ENCODE measurements at places on chromosomes 4 and X.

GRCh38 chr4:113053883-113054282 is 4.4 kb downstream of the ANK2 start:
- DNase-seq = no peak

DNA sequence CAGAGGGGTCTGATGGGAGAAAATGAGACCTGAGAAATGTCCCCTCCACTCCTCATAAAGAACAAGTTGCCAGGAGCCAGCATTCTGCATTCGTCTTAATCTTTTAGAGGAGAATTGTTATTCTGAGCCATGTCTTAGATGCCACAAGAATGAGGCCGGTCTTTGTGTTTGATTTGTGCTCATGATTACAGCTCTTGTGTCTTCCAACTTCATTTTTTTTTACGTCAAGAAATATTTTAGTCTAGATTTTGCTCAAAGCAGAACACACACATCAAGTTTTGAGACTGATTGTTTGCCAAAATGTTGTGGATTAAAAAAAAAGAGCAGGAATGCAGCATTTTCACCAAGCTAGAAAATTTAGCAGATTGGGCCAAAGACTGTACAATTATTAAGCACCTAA is 130.6 kb upstream of the PITX2 start:
- DNase-seq = no peak

DNA sequence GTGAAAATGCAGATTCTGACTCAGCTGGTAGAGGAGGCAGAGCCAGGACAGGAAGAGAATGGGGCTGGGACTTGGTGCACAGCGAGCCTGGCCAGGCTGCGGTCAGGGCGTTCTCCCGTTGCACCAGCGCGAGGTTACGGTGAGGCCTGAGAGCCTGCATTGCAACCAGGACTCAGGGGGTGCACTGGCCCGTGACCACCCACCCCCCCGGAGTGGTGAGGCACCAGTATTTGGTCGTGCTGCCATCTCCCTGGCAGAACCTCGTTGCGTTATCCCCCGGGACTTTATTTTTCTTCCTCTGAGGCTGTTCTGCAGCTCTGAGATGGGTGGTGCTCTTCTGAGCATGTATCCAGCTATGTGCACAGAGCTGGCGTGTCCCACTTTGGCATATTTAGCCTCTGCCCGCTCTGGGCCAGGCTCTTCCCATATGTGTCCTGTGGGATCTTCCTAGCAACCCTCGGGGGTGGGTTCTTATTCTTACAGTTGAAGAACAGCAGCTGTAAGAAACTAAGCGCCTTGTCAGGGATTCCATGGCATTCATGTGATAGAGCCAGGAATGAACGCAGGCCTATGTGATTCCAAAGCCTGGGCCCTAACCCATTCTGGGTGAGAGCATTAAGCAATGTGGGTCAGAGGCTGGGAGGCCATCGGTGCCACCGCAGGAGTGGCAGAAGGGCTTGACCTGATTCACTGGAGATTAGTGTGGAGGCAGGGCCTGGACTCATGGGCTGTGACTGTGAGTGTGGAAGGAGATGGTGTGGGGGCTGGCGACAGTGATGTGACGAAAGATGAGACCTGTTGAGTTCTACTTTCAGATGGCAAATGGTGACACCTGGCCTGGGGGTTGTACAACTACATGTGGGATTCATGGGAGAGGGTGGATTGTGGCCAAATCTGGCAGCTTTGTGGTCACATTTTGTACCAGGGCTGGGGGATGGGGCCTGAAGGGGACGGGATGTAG is 3.1 kb downstream of the TADA2B start:
- DNase-seq = no peak

DNA sequence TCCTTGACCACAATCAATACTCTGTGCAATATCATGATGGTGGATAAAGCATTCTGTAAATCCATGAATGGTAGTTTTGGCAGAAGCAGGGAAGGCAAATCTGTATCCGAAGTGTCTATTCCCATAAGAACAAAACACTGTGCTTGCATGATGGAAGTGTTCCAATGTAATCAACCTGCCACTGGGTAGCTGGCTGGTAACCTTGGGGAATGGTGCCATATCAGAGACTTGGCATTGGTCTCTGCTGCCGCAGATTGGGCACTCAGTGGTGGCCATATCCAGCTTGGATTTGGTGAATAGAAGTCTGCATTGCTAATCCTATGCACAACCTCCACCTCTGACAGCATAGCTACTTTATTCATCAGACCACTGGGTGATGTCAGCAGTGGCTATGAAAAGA is 114.3 kb upstream of the EMCN start:
- no peak for DNase-seq

DNA sequence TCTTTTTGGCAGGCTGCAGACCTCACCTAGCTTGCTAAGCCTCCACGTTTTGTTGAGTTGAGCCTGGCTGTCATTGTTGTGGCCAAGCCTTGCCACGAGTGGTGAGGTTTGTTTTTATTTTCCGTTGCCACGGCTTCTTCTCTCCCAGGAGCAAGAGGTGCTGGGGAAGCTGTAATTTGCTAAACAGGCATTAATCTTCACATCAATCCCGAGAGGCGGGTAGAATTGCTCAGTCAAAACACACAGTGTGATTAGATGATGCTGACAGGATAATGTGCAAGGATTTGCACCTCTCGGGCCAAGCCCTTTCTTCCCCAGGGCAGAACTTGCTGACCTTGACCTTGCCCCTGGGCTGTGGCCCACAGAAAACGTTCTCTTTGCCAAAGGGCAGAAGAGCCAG is 72.2 kb upstream of the ATP6AP2 start:
- no peak for DNase-seq

- DNase-seq = no peak
Observed at GRCh38 chr4:40734497-40734896, 15.3 kb upstream of the NSUN7 start.

DNA sequence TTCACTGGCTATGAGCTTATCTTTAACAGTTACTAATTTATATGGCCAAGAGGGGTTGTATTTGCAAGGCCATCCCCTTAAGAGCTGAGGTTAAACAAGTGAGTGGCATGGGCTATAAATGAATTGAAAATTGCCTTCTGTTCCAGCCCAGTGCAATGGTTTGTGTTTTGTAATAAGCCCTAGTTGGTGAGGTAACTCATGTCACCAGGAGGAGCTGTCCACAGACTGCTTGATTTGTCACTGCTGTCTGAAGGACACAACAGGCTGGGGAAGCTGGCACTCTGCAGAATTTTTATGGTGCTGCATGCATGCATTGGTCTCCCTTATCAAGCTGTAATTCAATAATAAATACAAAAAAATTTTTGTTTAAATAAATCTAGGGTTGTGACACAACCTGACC is 223.8 kb downstream of the IL1RAPL2 start:
- no peak for DNase-seq

- no peak for DNase-seq
Observed at GRCh38 chr4:40769266-40769665, 19.5 kb downstream of the NSUN7 start.

GRCh38 chr4:15438939-15439524 is 11.2 kb downstream of the C1QTNF7 start:
- no peak for DNase-seq

- peak; percentile 5 for DNase-seq
Observed at GRCh38 chrX:44871931-44872820, 812 bp upstream of the KDM6A start.

GRCh38 chrX:18995221-18995620 is 11.3 kb upstream of the PHKA2 start:
- DNase-seq = peak; percentile 36

All from A172 (cell line).